ENCODE measurements at places on chromosomes 5 and 9. TPM values are rescaled to one million over a fixed set of nuclear protein-coding genes. Genes with fewer than 3 reads are reported as not detected.
A peak's percentile ranks its signal among the peaks of the same experiment; 100 is the strongest.

- no peak for DNase-seq
These were observed 55.2 kb upstream of the DAPK1 start for GRCh38 chr9:87442451-87442850.

DNA sequence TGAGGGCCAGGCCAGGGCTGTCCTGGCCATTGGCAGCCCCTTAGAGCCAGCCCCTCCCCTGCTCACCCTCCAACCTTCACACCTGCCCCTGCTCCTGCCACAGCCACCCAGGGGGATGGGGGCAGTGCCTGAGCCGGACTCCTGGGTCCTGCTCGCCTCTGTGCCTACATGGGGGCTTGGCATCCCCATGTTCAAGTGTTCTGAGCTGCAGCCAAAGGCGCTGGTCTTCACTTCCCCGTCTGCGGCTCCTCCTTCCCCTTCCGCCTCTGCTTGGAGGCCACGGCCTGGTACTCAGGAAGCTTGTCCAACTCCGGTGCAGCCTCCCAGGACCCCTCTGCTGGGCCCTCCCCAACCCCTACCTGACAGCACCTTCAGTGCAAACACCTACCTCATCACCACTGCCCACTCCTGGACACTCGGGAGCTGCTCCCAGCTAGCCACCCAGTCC is 2.3 kb upstream of the DNLZ start:
- peak; percentile 75 for DNase-seq

DNA sequence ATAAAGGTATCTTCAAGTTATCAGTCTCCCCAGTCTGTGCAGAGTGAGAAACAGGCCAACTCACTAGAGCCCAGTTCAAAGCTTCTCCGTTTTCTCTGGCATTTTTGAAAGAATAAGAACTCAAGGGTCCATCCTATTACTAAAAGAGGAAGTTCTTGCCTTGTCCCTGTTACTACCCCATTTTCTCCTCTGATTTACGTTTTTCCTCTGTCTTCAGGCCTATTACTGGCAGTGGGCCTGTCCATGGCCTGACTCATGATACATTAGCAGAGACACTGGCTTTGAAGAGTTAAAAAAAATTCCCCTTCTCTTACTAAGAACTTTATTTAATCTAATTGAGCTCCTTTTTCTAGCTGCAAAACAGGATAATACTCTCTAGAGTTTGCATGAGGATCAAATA is 624.0 kb upstream of the KLF4 start:
- no peak for DNase-seq

- DNase-seq = no peak
These were observed 1.6 kb downstream of the INSYN2B start for GRCh38 chr5:169978714-169979113.

GRCh38 chr9:106035806-106036205 is 341.5 kb downstream of the TMEM38B start:
- no peak for DNase-seq

GRCh38 chr9:114216976-114217375 is 61.6 kb downstream of the COL27A1 start:
- DNase-seq = no peak

- no peak for DNase-seq
These were observed 318.2 kb downstream of the SLCO4C1 start for GRCh38 chr5:101977729-101978345.

DNA sequence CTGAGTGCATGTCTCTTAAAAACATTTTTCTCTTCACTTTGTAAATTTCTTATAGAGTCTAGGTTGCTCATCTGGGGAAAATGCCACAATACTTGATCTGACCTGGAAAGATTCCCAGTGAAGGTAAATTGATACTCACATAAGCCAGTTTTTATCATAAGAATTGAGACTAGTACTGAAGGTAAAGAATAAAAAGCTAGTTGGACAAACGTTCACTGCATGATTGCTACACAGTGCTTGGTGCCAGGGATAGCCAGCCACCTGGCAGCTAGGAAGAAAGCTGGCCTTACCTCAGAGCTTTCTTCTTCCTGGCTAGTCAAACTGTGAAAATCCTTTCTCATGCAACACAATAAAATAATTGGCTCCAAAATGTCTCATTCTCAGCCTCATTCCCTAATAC is 77.1 kb downstream of the MUSK start:
- no peak for DNase-seq

DNA sequence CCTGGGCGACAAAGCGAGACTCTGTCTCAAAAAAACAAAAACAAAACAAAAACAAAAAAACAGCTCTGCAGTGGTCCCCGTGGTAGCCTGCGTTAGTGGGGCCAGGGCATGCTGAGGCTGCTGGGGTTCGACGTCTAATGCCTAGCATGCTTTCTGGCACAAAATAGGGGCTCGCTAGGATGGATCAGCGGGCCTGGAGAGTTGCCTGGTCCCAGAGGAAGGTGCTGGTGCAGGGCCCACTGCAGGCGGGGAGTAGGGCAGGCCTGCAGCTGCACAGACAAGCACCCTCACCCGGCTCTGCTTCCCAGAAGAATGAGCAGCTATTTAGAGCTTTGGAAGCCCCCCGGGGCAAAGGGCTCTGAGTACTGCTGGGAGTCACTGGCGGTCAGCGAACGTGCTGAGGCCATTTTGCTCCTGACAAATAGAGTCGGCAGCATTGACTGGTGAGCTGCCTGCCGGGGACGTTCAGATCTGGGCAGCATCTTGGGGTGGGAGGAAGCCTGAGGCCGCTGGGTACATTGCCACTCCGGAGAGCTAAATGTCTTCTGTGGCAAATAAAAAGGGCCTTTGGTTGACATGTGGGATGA is 126.7 kb downstream of the OLFM1 start:
- peak; percentile 28 for DNase-seq

DNA sequence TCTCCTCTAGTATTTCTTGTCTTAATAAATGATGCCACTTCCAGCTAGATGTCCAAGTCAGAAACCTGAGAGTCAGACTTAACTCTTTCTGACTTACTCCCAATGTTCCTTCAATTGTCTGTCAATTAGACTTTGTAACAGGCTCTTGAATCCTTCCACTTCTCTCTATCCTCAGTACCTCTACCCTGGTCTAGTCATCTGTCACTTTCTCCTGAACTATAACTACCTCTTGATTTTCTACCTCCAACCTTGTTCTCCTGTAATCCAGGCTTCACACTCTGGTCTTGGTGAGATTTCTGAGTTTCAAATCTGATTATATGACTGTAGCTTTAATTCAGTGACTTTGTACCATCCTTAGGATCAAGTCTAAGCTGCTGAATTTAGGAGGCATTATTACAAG is 64.9 kb downstream of the NDUFAF2 start:
- DNase-seq = no peak

DNA sequence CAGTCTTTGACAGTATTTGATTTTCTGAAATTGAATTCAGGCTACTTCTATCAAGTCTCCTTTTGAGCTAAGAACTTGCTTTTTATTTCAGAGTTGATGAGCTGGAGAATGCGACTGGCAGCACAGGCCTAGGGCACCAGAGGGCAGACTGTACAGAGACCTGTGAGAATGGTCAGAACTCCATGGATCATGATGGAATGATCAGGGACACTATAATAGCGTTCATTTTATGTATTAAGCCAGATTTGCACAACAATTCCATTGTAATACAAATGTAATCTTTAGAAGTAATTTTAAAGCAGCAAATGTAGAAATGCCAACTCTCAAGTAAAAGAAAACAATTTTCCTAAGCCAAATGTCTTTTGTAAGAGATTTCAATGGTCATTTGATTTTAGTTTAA is 902.4 kb downstream of the NR2F1-AS1 start:
- DNase-seq = no peak

The FOXD4L6 gene
- not detected for total RNA-seq

The FPGS gene
- 55.4 TPM for total RNA-seq

The F2RL1 gene
- total RNA-seq = 5.9 TPM

The FOXD4 gene
- 0.32 TPM for total RNA-seq

Measured in lower lobe of right lung (tissue), 2 donors.